CD14-positive monocyte (primary cell): ENCODE measurements at places on chromosomes 2 and 18.

GRCh38 chr2:55159037-55159651, 72.9 kb downstream of the CLHC1 start:
- DNase-seq = no peak

DNA sequence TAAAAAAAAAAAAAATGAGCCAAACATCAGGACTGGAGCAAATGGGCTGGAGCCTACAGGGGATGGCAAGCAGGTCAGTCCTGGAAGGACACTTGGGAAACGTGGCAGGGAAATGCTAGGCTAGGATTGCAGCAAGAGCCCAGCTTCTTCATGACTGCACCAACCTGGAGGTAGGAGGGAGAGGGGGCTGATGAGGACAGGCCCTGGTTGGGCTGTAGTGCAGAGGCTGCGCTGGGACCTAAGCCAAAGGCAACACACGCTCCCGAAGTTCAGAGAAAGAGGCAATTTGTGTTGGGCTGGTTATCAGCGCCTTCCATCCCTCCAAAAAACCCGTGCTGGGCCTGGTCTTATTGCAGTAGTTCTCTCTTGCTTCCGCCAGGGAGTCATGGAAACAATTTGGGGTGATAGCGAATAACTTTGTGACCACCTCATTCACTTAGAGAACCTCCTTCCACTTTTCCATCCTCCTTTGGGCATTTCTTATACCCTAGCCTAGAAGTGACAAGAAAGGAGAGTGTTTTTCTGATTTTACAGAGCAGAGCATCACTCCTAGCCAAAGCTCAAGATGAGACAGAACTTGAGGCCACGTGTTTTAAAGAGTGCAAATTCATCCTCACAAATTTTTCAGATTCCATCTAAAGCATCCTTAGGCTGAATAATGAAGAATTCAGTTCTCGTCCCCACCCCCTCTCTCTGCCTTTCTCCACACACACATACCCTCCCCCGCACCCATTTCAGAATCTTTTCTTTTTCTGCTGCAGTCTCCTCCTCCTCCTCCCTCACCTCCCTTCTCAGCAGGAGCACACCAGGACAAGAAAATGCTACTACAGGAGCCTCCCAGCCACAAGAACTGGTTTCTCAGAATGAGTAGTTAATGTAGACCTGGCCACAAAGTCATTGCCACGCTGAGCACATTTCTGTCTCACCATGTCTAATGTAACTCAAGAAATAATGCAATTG, 82.5 kb upstream of the STPG4 start:
- no peak for DNase-seq

DNA sequence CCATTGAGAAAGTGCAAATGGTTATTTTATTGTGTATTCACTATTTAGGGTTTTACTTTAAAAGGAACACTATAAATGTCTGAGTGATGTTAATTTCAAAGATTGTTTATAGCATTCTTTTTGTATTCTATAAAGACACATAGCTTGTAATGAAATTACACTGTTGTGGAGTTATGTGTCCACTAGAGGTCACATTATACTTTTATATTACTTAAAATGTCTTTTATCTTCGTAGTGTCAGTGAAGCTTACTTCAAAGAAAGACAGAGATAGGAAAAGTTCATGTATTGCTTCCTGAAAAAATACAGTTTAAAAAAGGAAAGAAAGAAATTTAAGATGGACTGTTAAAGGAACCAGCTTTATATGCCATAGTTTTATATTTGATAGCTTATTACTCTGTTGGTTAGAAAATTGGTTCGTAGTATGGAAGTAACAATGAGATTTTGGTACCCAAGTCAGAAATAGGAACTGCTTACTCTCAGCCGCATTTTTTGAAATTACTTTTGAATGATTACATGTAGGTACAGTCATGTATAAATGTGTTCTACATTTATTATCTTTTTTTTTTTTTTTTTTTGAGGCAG, 20.5 kb downstream of the APLF start:
- peak; percentile 27 for DNase-seq

- no peak for DNase-seq
Observed at GRCh38 chr2:58155160-58155778, 85.9 kb downstream of the FANCL start.

GRCh38 chr2:168424971-168425370, 31.1 kb upstream of the CERS6 start:
- DNase-seq = no peak

DNA sequence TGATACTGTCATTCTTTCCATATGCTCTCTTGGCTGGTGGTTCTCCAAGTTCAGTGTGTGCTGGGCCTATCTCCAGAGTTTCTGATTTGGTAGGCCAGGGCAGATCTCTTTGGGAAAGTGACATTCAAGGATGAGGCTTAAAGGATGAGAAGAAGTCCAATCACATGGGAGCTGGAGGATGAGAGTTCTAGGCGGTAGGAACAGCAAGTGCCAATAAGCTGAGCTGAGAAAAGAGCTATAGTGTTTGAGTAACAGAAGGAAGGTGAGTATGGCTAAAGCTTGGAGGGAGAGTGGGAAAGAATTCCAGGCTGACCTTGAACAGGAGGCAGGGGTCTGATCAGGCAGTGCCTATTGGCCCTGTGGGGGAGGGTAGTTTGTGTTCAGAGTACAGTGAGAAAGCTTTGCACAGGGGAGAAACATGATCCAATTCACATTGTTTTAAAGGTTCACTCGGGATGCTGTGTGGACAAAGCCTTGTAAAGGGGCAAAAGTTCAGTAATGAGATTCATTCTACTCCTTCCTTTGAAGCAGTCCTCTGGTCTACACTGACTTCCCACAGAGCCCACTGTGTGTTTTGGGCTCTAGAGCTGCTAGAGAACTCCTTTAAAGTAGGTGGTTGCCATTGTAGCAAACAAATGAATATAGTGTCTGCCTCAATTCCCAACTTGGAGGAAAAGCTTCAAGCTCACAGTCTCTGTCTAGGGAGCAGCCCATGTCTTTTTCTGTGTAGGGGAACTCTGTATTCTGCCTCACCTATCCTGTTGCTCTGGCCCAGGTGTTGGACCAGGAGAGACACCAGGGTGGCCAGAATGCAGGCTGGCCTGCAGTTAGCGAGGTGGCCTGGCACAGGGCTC, 81.8 kb downstream of the FASTKD2 start:
- DNase-seq = no peak

- no peak for DNase-seq
Observed at GRCh38 chr2:110852051-110852450, 119.7 kb downstream of the ACOXL start.

DNA sequence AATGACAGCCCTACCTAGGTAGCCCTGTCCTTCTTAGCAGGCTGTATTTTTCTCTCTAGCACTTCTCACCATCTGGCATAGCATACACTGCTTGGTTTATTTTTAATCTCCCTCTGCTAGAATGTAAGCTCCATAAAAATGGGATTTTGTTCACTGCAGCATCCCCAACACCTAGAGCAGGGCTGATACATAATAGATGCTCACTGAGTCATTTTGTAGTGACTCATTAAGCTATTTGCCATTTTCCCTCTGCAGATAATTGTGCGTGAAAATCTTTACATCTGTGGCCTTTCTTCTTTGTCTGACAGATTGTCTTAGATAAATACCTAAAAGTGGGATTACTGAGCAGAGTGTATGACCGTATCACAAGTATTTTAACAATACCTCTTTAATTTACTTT, 82.5 kb downstream of the CERS6 start:
- DNase-seq = no peak
